Neural crest cell (in vitro differentiated cells): ENCODE measurements at places on chromosomes 6 and 20. TPM values are rescaled to one million over a fixed set of nuclear protein-coding genes. Genes with fewer than 3 reads are reported as not detected.
A peak's percentile ranks its signal among the peaks of the same experiment; 100 is the strongest.

The PCSK2 gene
- 1.7 and 2.1 TPM in 2 replicates for total RNA-seq

The ENPP5 gene
- total RNA-seq, result 0.36 and 0.68 TPM in 2 replicates

GRCh38 chr20:59752704-59753460 is 148.5 kb downstream of the PHACTR3 start:
- no peak for DNase-seq

DNA sequence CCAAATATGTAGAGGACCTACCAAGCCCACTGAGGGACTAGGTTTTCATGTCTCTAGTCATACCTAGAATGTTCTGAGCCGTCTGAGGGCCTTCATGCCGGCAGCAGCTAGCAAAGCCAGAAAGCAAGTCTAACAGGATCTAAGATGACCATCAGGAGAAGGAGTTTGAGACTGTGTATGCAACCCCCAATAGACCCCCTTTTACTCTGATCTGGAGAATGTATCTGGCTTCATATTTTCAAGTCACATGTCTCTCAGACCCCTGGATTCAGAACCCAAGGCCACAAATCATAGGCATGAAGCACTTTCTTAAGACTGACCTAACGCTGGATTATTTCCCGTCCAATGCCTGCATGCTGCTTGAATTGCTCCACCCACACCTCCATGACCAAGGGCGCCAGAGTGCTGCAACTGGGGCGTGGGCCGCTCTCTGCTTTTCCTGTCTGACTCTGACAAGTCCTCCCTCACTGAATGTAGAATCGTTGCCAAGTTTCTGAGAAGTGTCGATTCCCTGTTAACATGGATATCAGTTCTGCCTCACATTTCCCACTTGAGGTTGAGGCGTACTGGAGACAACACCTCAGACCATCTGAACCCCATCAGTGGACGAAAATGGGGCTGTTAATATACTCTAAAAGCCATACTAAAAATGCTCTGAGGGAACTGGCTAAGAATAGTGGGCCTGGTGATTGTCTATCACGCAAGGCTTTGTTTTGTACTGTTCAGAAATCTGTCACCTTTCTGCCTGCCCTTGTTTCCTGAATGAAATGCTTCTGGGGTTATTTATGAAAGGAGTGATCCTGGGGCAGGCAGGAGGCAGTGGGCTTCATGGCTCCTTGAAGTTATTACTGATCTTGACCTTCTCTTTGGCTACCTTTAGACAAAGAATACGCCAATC is 23.9 kb upstream of the ASXL1 start:
- no peak for DNase-seq

The APOM gene
- 3.8 and 4.2 TPM in 2 replicates for total RNA-seq

GRCh38 chr6:34414999-34415858 is 10.6 kb downstream of the RPS10 start:
- no peak for DNase-seq

DNA sequence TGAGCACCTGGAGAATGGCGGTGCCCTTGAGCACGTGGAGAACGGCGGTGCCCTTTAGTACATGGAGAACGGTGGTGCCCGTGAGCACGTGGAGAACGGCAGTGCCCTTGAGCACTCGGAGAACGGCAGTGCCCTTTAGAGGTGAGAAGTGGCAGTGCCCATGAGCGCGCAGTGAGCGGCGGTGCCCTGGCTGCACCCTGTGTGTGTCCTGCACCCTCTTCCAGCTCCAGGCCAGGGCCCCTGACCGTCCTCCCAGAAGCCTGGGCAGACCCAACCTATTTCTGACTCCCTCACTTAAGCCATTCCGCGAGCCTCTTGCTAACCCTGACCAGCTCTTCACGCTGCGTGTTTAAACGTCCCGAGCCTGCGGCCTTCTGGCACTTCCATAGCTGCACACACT is 151.3 kb downstream of the DLL1 start:
- no peak for DNase-seq

The BTBD9 gene
- 15.4 and 18.0 TPM in 2 replicates for total RNA-seq

- no peak for DNase-seq
Measured at GRCh38 chr20:58720890-58721289, 28.3 kb downstream of the NPEPL1 start.

GRCh38 chr6:124539096-124539495 is 423.1 kb upstream of the RNF217 start:
- DNase-seq, result no peak

The ERVFRD-1 gene
- total RNA-seq, result not detected in 2 replicates

DNA sequence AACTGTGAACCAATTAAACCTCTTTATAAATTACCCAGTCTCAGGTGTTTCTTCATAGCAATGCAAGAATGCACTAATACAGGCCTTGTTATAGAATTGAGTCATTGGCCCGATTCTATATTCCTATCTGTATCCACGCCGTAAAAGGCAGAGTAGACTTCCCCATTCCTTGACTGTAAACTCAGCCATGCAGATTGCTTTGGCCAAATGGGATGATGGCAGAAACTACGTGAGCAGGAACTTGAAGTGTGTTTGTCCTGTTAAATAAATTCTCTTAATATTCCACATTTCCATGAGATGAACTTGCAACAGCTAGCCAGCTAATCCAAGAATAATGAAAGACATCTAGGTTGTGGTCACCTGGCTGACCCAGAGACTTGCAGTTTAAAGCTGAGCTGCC is 3.9 kb upstream of the SAYSD1 start:
- DNase-seq, result no peak

GRCh38 chr6:14943116-14943515 is 302.8 kb upstream of the JARID2 start:
- DNase-seq, result no peak

DNA sequence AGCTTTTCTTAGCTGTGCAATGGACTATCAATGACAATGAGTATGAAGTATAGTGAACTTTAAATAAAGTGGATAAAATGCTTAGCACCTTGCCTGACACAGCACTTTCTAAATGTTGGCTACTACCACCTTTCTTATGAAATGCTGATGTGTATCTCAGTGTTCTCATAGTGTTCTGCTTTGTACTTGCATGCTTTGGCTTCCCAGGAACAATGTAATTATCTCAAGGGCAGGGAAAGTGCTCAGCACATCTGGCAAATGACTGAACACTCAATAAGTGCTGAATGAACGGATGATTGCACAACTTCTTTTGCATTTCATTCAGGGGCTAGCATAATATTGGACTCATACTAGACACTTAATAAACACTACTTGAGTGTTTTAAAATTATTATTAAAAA is 28.2 kb upstream of the NOX3 start:
- DNase-seq, result no peak

DNA sequence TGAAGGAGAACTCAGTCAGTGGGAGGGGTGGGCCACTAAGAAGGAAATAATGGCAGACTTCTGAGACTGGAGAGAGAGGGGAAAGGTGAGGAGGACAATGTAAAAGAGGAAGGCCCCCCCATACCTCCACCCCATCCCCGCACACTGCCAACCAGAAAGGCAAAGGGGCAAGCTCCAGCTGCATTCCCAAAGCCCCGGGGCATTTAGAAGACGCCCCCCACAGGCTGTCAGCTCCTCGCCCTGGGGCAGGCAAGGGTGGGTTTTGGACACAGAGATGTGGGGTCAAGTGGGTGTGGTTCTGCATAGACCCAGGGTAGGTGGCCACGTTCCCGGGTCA is 20.8 kb upstream of the SLC22A7 start:
- DNase-seq, result no peak

The WFDC12 gene
- not detected in 2 replicates for total RNA-seq

The SOX18 gene
- not detected in 2 replicates for total RNA-seq

The ADGRG6 gene
- 78.9 and 83.2 TPM in 2 replicates for total RNA-seq

DNA sequence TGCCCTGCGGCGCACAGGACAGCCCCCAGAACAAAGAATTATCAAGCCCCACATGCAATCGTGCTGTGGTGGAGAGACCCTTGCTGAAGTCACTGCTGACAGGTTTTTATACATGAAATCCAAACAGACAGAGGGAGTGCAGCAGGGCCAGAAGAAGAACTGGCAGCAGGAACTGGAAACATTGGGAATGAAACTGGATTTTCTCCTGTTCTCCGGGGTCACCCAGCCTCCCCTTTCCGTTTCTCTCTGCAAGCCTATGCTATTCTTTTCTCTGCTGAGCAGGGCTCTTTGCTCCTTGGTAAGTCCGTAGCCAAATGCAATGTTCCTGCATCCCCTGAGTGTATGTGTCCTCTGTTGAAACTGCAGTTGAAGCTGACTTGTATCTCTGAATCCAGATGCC is 63.5 kb upstream of the QKI start:
- no peak for DNase-seq

The SLA2 gene
- 0.16 TPM in 1 of 2 replicates, not detected in the other for total RNA-seq

DNA sequence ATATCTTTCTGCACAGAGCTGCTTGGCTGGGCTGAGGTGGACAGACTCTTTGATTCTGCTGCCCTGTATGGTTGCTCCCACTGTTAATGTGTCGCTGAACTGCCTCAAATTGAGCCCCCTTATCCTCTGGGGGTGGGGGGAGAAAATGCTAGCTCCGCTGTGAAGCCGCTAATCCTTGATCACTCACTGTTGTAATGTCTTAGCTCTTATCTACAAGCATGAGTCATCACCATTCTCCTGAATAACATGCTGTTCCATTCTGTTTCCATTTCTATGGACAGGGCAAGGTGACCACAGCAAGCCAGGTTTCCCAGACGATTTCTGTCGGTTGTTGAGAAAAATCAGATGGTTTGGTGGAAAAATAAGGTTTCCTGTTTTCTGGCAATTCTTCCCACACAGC is 218.4 kb upstream of the GGTLC1 start:
- no peak for DNase-seq

The SYNDIG1 gene
- total RNA-seq, result 0.49 and 0.75 TPM in 2 replicates

DNA sequence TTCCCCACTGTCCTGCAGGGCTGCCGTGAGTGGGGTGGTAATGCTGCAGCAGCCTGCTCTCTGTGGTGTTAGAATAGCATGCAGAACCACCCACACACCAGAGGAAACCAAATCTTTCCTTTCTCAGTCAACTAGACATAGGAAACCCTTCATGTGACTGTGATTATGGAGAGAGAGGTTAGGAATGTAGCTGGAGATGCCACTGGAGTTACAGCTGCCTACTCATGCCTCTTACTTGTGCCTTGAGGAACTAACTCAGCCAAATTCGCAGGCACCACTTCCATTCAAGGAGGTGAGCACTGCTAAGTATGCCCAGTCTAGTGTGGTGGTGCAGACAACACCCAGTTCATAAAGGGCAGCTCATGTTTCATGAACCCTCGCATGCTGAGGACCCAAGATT is 27.4 kb downstream of the MUC22 start:
- no peak for DNase-seq

DNA sequence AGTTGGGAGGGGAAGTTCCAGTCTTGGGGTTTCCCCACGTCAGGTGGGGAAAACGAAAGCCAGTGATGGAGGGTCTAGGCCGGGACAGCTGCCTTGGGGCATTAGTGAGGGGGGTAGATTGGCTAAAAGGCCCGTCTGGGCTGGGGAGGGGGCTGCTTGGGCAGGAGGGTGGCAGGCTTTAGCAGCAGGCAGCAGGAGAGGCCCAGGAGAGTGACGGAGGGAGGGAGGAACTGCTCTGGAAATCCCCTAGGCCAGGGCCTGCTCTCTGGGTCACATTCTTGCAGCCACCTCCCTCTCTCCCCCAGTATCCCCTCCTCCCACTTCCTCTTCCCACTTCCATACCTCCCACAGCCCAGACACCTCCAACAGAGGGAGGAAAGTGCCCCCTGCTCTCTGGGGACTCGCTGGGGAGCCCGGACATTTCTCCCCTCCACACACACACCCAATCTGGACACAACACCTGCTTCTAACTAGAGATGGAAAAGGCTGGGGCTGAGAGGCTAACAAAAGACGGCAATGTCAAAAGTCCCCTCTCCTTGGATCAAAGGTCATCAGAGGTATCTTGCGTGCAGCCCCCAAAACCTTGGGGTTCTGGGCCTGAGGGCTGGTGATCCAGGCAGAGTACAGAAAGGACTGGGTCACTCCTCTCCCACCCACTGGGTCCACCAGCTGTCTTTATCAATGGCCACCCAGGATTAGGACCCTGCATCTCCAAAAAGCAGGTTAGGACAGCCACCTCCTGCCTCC is 1.8 kb downstream of the NFKBIE start:
- no peak for DNase-seq

The TRIM31 gene
- not detected in 2 replicates for total RNA-seq

The ARMH2 gene
- not detected in 2 replicates for total RNA-seq

- DNase-seq, result no peak
Measured at GRCh38 chr6:165571721-165572132, 91.3 kb downstream of the PDE10A start.

The BPIFA1 gene
- not detected in 2 replicates for total RNA-seq

DNA sequence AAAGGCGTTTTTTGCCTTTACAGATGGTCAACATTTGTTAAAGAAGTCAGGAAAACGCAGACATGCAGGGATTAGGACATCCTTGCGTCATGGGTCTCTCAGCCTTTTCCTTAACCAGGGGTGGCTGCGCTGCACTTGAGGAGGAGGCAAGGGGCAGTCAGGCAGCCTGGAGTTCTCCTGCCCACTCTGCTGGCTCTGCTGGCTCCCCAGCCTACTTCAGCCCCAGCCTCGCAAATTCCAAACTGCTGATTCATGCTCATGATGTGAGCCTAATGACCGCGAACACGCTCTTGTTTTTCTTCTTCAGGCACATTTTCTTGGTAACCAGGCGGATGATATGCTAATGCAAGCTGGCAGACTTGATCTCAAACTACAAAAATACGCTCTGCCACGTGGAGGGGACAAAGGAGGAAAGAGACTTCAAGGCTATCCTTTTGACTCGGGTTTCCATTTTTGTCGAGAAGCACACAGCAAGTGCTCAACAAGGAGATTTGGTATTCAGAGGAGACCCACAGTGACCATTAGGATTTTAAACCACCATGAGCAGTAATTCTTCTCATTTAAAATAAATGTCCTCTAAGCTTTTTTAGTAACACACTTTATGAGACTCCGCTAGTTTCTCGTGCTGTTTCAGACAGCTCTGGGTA is 290.3 kb upstream of the STXBP5 start:
- DNase-seq, result peak; percentile 31

DNA sequence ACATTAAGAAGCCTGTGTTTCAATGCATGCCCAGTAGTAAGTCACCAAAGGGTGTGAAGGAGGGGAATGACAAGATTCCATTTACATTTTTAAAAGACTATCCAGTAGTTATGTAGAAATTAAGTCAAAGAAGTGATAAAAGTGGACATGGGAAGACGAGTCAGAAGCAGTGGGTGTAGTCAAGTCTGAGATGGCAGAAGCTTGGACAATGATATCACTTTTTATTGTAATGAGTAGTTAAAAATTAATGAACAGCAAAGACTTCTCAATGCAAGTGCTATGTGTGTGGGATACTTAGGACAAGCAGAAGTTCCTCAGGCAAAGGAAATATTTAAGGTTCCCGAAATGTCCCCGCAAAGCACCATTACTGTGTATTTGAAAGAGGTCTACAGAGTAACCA is 156.0 kb downstream of the DST start:
- DNase-seq, result no peak

GRCh38 chr6:151154418-151154817 is 85.3 kb upstream of the AKAP12 start:
- DNase-seq, result no peak

DNA sequence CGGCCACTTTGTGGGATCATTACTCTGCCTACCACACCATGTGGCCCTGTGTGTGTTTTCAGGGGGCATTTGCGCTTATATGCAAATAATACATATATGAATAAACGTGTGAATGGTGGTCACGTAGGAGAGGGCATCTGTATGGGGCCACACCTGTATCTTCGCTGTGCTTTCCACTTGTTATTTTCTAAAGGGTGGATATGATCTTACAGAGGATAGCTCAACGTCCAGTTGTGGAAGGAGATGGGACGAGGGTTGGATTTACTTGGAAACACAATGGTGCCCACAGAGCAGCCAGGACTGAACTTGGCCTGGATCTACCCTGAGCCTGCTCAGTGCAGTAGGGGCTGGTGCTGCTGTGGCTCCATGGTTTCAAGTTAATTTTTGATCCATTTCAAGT is 93.3 kb downstream of the YTHDF1 start:
- DNase-seq, result no peak
